NCI-H524 treated with DMSO at 0.1 percent for 48 hours (cell line): ENCODE measurements at places on chromosomes 2 and 18.

DNA sequence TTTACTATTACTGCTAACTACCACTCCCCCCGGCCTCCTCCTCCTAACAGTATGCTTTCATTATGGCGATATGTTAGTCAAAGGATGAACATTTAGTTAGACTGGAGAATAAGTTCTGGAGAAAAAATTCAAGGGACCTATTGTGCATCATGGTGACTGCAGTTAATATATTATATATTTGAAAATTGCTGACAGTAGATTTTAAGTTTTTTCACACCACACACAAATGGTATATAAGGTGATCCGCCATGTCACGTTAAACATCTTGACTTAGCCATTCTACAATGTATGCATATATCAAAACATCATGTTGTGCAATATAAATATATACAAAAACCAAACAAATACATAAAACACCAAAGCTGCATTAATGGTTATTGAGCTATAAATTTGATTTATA lies 873.7 kb downstream of the CNTNAP5 start:
- DNase-seq = no peak

- DNase-seq = peak; percentile 87
These were observed 20.7 kb downstream of the FOSL2 start for GRCh38 chr2:28413152-28413898.

- no peak for DNase-seq
These were observed 43.2 kb downstream of the FANCL start for GRCh38 chr2:58197894-58198293.

GRCh38 chr2:240532031-240532775 lies 25.6 kb downstream of the ANKMY1 start:
- DNase-seq = no peak

DNA sequence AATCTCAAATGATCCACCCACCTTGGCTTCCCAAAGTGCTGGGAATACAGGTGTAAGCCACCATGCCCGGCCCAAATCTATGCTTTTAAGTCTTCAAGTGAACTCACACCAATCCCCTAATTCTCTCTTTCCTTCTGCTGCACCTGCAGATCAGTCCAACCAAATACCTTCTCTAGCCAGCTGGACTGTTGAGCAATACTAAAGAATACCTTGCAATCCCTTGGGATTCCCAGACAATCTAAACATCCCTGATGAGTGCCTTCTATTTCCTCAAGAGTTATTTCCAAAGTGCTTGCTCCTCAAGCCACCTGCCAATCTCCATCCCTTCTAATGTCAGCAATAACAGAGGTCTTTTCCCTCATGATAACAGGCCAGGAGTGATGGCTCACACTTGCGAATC lies 48.6 kb downstream of the SF3B1 start:
- peak; percentile 15 for DNase-seq

GRCh38 chr18:60755134-60755533 lies 382.6 kb upstream of the MC4R start:
- no peak for DNase-seq

- no peak for DNase-seq
These were observed 10.6 kb downstream of the LYPD6B start for GRCh38 chr2:149049142-149049541.

GRCh38 chr2:99818842-99819241 lies 323.5 kb downstream of the AFF3 start:
- no peak for DNase-seq

- DNase-seq = no peak
These were observed 292.1 kb downstream of the NBAS start for GRCh38 chr2:15269043-15269442.

- no peak for DNase-seq
These were observed 863.3 kb downstream of the CNTNAP5 start for GRCh38 chr2:124888431-124888830.

GRCh38 chr18:12296087-12296403 lies 12.0 kb upstream of the TUBB6 start:
- DNase-seq = no peak

- no peak for DNase-seq
These were observed 550.8 kb upstream of the ZNF804A start for GRCh38 chr2:184047536-184047935.

- peak; percentile 42 for DNase-seq
These were observed 225.6 kb downstream of the CMPK2 start for GRCh38 chr2:6639929-6640620.

DNA sequence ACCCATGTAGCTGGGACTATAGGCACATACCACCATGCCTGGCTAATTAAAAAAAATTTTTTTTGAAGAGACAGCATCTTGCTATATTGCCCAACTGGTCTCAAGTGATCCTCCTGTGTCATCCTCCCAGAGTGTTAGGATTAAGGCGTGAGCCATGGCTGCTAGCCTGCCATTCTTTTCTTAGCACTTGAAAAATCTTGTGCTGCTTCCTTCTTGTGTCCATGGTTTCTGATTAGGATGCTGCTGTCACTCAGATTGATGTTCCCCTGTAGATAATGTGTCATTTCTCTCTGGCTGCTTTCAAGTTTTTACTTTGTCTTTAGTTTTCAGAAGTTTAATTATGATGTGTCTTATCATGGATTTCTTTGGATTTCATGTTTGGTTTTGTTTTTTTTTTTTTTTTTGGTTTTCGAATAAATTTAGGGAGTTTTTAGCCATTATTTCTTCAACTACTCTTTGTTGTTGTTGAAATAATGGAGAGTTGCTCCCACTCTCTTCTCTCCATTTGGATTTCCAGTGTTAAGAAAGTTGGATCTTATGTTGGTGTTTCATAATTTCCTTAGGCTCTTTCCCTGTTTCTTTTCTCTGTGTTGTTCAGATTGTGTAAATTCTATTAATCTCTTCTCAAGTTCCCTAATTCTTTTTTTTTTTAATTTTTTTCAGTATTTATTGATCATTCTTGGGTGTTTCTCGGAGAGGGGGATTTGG lies 2.5 kb downstream of the ATP9B start:
- no peak for DNase-seq

GRCh38 chr2:208010506-208010905 lies 14.8 kb downstream of the PLEKHM3 start:
- DNase-seq = no peak

- no peak for DNase-seq
These were observed 107.3 kb downstream of the MYO1B start for GRCh38 chr2:191352536-191352935.

DNA sequence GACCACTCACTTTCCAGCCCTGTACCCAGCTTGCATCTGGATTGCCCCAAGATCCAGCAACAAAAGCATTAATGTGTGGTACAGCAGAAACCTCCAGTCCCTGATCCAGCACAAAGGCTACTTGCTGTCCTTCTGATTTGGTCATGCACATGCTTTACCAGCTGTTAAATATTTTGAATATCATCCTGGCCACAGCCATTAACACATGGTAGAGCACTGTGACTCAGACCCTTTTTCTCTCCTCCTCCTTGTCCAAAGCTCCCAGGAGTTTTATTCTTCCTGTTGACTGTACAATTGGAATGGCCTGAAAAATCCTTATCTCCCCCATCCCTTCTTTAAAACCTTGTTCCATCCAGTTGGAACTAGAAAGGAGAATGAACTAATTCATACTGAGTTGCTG lies 419.7 kb upstream of the TNP1 start:
- no peak for DNase-seq

DNA sequence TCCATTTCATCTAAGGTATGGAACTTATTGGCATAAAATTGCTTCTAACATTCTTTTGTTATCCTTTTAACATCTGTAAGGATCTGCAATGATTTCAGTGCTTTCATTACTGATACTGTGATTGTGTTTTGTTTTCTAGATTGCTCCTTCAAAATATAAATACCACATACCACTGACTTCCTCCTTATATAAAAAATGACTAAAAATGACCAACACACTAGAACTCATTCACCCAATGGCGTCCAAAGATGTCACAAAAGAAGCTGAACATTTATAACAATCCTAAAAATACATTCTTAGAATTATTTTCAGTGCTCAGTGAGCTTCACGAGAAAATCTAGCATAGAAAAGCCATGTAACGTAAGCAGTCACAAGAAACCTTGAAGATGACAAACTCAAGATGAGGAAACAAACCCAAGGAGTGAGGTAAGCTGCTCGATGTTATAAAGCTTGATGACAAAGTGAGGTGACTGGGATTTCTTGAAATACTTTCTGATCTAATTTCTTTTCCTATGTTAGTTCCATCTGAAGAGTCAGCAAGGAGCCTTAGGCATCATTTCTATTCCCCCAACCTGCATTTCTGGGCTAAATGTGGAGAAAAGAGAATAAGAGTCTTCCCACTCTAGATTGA lies 42.6 kb downstream of the PNO1 start:
- DNase-seq = no peak

DNA sequence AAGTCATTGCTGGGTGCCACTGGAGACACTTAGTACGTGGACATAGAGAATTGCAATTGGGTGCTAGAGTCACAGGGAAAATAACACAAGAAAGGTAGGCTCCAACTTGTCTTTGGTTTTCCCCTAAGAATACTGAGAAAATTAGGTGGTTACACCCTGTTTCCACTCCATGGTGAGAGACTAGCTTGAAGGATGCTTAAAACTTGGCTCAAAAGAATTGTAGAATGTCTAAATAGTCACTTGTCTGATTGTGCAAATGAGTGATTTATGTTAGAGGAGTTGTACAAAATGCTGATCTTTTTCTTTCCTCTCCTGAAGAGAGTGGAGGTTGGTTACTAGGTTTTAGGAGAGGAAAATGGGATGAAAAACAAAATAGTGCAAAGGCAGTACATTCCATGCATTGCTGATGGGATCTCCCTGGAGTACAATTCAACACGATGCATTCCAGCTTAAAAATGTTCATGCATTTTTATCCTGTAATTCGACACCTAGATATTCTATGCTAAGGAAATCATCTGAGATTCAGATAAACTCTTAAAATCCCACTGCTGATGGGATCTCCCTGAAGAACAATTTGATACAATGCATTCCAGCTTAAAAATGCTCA lies 2.2 kb upstream of the SERPINB12 start:
- DNase-seq = no peak

DNA sequence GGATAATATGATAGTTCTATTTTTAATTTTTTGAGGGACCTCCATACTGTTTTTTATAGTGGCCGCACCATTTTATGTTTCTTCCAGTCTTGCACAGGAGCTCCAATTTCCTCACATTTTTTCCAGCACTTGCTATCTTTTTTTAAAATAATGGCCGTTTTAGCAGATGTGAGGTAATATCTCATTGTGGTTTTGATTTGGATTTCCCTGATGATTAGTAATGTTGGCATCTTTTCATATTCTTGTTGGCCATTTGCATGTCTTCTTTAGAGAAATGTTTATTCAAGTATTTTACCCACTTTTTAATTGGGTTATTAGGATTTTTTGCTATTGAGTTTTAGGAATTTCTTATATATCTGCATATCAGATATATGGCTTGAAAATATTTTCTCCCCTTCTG lies 29.9 kb upstream of the NAPG start:
- DNase-seq = no peak

- no peak for DNase-seq
These were observed 60.6 kb upstream of the ACTR3 start for GRCh38 chr2:113829270-113829669.

- DNase-seq = no peak
These were observed 406.5 kb upstream of the UBE2E3 start for GRCh38 chr2:180573951-180574350.

GRCh38 chr2:168528469-168528868 lies 72.4 kb downstream of the CERS6 start:
- DNase-seq = no peak

DNA sequence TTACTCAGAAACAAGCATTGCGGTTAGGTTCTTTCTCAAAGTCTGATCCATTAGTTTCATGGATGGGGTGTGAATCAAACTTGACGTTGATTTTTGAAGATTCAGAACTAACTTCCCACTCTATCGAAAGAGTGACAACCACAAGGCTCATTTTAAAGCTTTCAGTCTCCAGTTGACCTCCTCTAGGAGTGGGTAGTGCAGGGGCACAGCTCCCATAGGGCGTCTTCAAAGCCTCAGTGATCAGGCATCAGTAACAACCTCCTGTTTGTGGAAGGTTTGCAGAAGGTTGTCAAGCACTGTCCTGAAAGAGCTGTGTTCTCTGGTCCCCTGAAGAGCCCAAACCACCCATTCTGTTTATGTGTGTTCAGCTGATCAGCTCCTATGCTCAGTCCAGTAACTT lies 10.2 kb downstream of the MTCL1 start:
- DNase-seq = no peak

- no peak for DNase-seq
These were observed 555.2 kb downstream of the STK39 start for GRCh38 chr2:167692191-167692590.

DNA sequence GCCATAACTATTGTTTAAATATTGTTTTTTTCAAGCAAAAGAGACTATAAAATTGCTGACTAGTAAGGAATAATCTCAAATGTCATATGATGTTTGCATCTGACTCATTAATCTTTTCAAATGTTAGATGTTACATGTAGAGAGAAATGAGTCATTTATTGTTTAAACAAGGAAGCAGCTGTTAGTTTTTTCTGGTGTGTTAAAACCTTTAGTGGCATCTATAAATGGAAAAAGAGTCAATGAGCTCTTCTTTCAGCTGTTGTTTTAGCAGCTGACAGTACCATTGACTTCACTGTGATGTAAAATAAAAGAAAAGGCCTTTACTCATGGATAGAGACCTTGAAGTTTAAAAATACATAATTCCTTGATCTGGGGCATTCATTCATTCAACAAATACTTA lies 1.8 kb upstream of the KLHL41 start:
- DNase-seq = no peak

GRCh38 chr18:23438608-23439366 lies 14.3 kb upstream of the RIOK3 start:
- DNase-seq = no peak

DNA sequence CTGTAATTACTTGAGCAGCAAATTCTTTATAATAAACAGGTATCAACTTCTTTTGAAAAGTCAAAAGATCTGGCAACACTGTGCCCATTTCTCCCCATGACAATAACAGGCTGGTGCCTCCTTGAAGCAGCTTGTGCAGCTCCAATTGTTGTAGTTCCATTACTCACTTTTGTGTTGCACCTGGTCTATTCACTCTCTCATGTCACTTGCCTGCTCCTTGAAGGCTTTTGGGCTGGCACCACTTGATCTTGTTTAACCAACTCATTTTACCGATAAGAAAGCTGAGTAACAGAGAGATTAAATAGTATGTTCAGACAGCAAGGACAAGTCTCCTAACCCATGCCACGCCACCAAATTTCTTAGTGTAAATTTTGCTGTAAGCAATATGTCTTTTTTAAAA lies 314.5 kb downstream of the OSR1 start:
- DNase-seq = no peak

DNA sequence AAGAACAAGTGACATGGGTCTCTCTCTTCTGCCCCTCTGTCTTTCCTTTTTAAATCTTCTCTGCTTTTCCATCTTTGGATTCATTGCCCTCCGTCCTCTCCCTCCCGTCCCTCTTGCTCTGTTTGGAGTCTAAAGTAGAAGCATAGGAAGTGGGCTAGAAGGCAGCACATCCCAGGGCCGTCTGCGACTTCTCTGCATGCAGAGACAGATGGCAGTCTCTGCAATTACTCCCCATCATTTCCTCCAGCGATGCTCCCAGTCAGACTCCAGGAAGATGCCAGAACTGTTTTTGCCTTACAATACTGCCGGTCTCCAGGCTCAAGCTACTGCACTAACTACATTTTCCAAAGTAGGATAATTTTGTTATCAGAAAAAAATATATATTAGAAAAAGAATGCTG lies 35.2 kb upstream of the LPIN2 start:
- DNase-seq = peak; percentile 27
